ENCODE measurements at places on chromosomes 12 and 14.

GRCh38 chr12:132602572-132603239, 7.7 kb downstream of the LRCOL1 start:
- no peak for DNase-seq

DNA sequence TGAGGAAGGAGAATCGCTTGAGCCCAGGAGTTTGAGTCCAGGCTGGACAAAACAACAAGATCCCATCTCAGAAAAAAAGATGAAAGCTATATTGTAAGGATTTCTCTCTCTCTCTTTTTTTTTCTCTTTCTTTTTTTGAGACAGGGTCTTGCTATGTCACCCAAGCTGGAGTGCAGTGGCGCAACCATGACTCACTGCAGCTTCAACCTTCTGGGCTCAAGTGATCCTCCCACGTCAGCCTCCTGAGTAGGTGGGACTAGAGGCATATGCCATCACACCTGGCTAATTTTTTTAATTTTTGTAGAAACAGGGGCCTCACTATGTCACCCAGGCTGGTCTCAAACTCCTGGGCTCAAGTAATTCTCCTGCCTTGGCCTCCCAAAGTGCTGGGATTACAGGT, 5.8 kb upstream of the MRPL42 start:
- DNase-seq = no peak

DNA sequence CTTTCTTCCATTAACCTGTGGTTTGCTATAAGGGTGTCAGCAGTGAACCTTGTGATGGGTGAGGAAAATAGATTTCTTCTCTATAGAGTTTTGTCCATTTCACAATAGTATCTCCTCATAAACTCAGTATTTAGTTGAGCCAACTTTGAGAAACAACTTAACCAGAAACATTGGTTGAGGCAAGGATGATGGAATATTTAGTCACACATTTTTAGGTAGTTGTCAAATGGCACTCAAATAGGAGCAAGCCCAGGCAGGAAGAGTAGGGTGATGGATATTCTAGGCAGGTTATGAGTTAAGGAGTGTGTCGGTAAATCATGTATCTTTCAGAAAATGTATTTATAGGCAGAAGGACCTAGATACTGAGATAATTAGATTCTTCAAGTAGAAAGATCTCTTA, 1267.6 kb downstream of the SLC16A7 start:
- DNase-seq = no peak

GRCh38 chr14:35419429-35419841, 14.9 kb upstream of the NFKBIA start:
- no peak for DNase-seq

- no peak for DNase-seq
These were observed 16.0 kb upstream of the SELPLG start for GRCh38 chr12:108649669-108650068.

DNA sequence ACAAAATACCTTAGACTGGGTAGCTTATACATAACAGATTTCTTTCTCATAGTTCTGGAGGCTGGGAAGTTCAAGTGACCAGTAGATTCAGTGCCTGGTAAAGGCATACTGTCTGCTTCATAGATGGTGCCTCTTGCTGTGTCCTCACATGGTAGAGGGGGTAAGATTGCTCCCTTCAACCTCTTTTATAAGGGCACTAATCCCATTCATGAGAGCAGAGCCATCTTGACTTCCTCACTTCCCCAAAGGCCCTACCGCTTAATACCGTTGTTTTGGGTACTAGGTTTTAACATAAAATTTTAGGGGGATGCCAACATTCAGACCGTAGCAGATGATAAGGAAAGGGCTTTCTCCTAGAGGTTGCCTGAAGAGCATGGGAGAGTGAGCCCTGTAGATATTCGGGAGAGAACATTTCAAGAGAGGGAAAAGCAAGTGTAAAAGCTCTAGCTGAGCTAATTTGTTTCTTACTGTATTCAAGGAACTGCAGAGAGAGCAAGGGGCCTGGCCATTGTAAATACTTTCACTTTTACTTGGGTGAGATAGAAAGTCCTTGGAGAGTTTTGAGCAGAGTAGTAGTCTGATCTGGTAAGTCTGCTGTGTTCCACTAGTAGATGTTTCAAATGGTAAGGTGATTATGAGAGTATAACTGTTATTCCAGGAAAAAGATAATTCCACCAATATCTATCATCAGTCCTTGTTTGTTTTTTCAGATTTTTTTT, 27.3 kb downstream of the FRS2 start:
- DNase-seq = no peak

- no peak for DNase-seq
These were observed 21.8 kb upstream of the PCNX1 start for GRCh38 chr14:70885343-70886022.

GRCh38 chr12:23133471-23133870, 508.5 kb downstream of the ETNK1 start:
- DNase-seq = no peak

DNA sequence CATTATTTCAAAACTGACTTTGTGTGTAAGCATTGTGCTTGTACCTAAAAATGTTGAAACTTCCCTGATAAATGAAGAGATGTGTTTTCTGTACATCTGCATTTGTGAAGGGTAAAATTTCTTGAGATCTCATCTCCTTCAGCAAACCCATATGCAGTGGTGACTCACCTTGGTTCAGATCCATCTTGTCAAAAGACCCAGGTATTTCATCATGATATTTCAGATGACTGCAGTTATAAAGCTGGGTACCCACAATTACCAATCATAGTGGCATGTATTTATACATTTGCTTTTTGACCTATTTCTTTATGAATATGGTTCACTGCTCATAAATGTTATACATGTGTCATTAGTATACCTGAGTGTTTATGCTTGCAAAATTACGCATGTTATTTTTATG, 1213.6 kb downstream of the GALC start:
- DNase-seq = no peak

GRCh38 chr12:19529951-19530636, 90.8 kb downstream of the AEBP2 start:
- no peak for DNase-seq

DNA sequence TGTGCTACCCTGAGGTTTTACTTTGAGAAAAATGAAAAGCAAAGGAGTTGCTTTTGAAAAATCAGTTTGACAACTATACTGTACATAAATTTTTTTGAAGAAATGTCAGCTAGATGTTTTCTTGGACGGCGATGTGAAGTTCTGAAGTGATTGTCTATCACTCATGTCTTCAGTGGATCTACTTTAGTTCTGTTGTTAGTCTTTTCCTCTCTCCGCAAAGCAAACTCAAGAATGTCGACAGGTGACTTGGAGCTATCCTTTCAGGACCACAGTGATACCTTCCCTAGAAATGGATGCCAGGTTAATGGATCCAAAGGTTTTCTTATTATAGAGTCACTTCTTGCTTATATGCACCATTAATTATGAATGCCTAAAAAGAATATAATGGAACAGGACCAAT, 1.2 kb downstream of the PTPRO start:
- no peak for DNase-seq

DNA sequence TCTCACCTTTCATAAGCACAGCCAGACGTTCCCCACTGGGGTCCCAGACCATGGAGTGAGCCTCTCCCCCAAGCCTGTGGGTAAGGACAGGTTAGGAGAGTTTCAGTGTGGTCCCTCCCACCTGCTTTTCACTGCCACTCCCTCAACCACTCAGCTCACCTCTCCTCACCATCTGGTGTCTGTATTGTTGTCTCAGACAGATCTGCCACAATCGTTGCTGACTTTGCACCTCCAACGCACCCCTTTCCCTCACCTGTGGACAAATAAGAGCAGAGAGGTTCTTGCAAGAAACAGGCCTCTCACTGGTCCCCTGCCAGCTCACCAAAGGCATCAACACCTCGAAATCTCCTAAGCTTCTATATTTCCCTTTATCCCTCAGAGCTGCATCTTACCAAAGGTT, 8.8 kb downstream of the MYG1 start:
- DNase-seq = no peak

- no peak for DNase-seq
These were observed 105.8 kb downstream of the TGFB3 start for GRCh38 chr14:75875958-75876357.

DNA sequence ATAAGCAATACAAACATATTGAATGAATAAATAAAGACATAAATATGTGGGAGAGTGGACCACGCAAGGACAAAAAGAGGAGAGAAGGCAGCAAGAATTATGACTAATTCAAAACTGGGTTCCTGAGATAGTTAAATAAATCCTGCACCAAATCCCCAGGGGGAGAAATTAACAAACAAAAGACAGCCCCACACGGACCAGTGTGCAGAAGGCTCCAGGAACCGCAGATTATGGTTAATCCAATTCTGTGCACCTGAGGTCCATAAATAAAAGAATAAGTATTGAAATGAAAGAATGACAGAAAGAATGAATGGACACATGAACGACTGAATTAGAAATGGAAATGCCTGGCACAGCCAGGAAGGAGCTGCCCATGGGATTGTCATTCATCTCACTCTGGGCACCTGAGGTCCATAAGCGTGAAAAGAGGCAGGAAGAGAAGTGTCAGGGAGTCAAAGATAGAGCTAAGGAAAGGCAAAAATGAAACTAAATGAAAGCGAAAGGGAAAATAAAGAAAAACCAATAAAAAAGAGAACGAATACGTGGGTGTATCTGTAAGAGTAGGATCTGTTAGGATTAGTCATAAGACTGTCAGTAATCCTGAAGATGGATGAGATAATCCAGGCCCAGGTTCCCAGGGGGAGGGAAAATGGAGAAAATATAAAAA, 23.3 kb downstream of the MEG3 start:
- no peak for DNase-seq

- DNase-seq = no peak
These were observed 746.0 kb downstream of the VRK1 start for GRCh38 chr14:97543221-97543620.

DNA sequence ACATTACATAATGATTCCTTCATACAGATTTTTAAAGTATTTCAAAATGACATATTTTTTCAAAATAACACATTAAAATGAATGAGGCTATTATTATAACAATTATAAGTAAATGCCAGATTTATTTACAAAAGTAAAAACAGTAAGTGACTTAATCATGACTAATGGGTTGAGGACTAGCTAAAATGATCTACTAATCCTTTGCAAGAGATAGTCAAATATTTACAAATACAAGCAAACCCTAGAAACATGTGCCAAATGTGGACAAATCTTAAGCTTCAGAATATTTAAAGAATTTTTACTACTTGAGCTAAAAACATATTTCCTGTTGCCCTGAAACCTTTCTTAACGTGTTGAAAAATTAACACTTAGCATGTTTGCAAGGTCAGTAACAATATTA, 74.8 kb downstream of the KIF21A start:
- DNase-seq = no peak

DNA sequence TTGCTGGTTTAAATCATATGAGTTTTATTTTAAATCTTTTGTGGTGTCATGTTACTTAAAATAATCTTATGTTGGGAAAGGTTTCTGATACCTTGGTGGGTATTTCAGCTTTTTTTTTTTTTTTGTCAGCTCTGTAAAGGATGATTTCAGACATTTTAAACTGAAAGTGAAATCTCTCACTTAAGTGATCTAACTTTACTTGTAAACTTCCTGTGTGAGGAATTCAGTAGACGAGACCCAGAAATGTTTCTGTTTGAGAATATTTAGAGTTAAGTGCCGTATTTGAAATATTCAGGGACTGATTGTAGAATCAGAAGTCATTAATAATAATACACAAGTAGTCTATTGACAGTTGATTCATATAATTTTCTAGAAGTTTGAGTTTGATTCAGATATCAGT, 37.8 kb downstream of the PROX2 start:
- DNase-seq = no peak

DNA sequence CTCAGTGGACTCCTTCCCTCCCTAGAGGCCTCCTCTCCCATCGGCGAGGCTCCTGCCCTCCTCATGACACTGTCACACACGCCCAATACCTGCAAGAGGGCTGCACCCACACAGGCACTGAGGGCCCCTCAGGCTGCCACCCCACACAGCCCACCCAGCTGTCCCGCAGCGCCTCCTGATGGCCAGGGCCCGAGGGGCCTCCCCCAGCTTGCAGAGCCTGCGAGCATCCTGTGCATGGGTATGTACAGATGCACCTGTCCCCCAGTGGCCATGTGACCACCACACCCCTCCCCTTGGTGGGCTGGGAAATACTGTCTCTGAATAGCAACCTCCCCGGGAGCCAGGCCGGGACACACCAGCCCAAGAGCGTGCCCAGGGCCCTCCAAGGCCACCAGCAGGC, 19.0 kb upstream of the NUDT14 start:
- DNase-seq = no peak

DNA sequence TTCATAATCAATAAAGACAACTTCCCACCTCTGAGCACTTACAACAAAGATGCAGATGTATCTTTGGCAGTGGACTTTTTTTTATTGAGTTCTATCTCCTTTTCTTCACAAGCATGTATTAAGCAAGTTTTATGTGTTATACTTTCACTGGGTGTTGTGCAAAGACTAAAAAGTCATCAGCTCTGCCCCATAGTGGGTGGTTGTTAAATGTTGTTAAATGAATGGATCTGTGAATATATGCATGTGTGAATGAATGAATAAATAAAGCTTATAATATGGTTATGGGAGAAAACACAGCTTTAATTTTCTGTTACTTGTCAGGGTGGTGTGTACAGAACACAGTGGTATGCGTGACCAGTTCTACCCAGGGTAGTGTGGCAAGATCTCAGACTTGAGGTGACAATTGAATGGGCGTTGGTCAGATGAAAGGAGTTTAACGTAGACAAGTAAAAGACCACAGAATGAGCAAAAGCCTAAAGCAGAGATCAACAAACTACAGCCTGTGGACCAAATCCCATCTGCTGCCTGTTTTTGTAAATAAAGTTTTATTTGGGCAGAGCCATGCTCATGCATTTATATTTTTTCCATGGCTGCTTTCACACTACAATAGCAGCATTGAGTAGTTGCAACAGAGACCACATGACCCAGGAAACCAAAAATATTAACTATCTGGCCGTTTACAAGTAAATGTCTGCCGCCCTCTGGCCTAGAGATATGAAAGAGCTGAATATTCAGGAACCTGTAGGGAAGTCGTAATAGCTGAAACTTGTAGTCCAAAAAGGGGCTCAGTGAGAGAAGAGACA, 207.4 kb upstream of the EEA1 start:
- DNase-seq = no peak

- peak; percentile 97 for DNase-seq
These were observed 419 bp upstream of the SH2B3 start for GRCh38 chr12:111405149-111405858.

- peak; percentile 16 for DNase-seq
These were observed 103.8 kb downstream of the OSBPL8 start for GRCh38 chr12:76455582-76456345.

- DNase-seq = no peak
These were observed 519.6 kb downstream of the GLT1D1 start for GRCh38 chr12:129372876-129373275.

- DNase-seq = no peak
These were observed 11.8 kb upstream of the ATF1 start for GRCh38 chr12:50751948-50752721.

DNA sequence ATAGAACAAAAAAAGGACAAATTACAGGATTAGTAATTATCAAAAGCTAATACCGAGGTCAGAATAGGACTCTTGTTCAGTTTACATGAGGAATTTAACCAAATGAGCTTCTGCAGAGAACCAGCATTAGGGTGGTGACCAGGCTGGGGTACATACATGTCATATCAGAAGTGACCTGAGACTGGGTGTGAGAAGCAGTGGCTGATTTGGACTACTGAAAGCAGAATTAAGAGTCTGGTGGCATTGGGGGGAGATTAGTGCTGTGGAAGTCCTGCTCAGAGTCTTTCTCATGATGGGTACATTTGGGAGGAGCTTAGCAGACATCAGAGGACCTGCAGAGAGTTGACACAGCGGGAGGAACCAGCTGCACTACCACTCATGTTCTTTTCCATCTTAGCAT, 21.7 kb downstream of the TRAF3 start:
- no peak for DNase-seq

- DNase-seq = peak; percentile 71
These were observed 74.3 kb upstream of the CPM start for GRCh38 chr12:69007101-69007854.
